HFFc6 (cell line): ENCODE measurements at places on chromosomes 6 and 20. TPM values are rescaled to one million over a fixed set of nuclear protein-coding genes. Genes with fewer than 3 reads are reported as not detected.

- no peaks in the 10 kb centered on the region for H3K4me1 ChIP-seq
- no peak overlapping the region for H3K27ac ChIP-seq
- H3K36me3 ChIP-seq, result peaks cover 7% of the 10 kb centered on the region; the same call in 1 of the 2 replicates
- H3K27me3 ChIP-seq, result peaks cover 4% of the 10 kb centered on the region
- no peak overlapping the region for H3K4me3 ChIP-seq
These were observed 258.7 kb downstream of the LRFN2 start for GRCh38 chr6:40328386-40328985.

- H3K27me3 ChIP-seq, result peaks cover 2% of the 10 kb centered on the region
- no peaks in the 10 kb centered on the region for H3K36me3 ChIP-seq
- no peak overlapping the region for H3K4me3 ChIP-seq
- no peak overlapping the region; the same call in 1 of the 2 replicates for H3K27ac ChIP-seq
- peaks cover 9% of the 10 kb centered on the region; the same call in 1 of the 2 replicates for H3K4me1 ChIP-seq
- no peak for DNase-seq
These were observed 29.9 kb upstream of the PNRC1 start for GRCh38 chr6:89050697-89051096.

- peaks cover 6% of the 10 kb centered on the region; the same call in 1 of the 2 replicates for H3K36me3 ChIP-seq
- no peak overlapping the region for H3K4me3 ChIP-seq
- no peak overlapping the region for H3K27ac ChIP-seq
- H3K27me3 ChIP-seq, result peaks cover 4% of the 10 kb centered on the region
These were observed 1.8 kb downstream of the PCSK2 start for GRCh38 chr20:17228624-17229061.

GRCh38 chr20:54227751-54228150, 19.9 kb downstream of the PFDN4 start:
- no peak overlapping the region for H3K27ac ChIP-seq
- DNase-seq, result no peak
- H3K27me3 ChIP-seq, result no peaks in the 10 kb centered on the region; the same call in 1 of the 2 replicates
- H3K36me3 ChIP-seq, result no peaks in the 10 kb centered on the region

DNA sequence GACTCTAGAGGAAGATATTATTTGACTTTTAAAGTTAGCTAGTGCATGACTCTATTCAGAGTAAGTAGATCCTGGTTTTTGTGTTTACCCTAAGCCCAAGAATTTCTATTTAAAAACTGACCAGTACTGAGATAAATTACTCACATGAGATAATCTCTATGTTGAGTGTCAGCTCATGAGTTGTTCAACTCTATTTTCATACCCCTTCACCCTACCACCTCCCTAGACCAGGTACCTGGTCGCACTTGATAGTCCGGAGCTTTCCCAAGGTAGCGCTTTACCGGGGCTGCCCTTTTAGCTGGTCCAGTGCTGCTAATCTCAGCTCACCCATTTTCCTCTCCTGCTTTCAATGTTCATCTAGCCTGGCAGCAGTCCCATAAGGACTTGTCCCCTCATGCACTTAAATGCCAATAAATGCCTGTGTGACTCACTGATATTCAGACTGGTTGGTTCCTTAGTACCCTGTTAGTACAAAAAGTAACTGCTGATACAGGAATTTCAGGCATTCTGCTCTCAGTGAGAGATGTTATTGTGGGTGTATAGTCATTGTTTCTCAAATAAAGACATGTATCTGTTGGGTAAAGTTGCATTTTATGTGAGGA, 503.9 kb downstream of the ADGRB3 start:
- no peak overlapping the region for H3K27ac ChIP-seq
- H3K36me3 ChIP-seq, result no peaks in the 10 kb centered on the region
- DNase-seq, result no peak
- H3K4me1 ChIP-seq, result no peaks in the 10 kb centered on the region
- H3K4me3 ChIP-seq, result no peak overlapping the region

- no peaks in the 10 kb centered on the region for H3K36me3 ChIP-seq
- no peak overlapping the region for H3K4me3 ChIP-seq
- H3K27me3 ChIP-seq, result peaks cover 51% of the 10 kb centered on the region
- no peak overlapping the region for H3K27ac ChIP-seq
These were observed 57.2 kb downstream of the CTCFL start for GRCh38 chr20:57467742-57468141.

DNA sequence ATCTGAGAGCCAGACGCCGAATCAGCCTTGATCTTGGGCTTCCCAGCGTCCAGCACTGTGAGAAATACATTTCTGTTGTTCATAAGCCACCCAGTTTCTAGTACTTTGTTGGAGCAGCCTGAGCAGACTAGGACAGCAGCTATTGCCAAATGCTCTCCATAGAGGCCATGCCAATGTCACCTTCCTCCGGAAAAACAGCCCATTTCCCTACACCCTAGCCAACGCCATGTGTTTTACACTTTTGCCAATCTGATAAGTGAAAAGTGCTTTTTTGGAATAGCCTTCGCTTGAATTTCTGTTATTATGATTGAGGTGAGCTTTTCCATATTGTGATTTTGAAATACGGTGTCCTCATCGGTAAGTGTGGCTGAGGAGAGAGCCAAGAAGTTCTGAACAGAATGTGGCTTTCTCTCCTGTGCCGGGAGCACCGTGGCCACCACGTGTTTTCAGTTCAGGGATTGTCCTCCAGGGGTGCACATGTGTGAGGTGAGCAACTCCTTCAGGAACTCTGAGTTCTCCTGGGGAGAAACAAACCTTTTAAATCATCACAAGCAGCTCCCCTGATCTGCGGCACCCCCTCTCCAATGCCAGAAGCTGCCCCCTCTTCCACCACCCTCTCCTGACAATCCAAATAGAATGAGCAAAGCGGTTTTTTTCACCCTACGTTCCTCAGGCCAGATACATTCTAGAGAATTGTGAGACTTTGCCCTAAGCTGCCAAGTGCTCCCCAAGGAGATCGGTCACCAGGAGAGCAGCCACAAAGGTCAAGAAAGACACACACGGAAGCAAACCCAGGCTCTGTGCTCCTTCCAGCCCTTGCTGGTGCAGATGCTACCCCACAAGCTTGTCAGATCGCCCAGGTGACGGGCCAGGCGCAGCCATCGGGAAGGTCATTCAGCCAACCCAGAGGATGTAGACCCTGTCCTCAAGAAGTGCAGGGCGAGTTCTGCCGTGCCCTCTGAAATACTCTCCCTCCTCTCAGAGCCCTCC, 36.0 kb downstream of the TAF8 start:
- no peaks in the 10 kb centered on the region for H3K36me3 ChIP-seq
- H3K4me3 ChIP-seq, result no peak overlapping the region
- H3K27me3 ChIP-seq, result peaks cover 3% of the 10 kb centered on the region; the same call in 1 of the 2 replicates
- H3K27ac ChIP-seq, result no peak overlapping the region

- H3K36me3 ChIP-seq, result no peaks in the 10 kb centered on the region
- DNase-seq, result no peak
- H3K27ac ChIP-seq, result no peak overlapping the region
- H3K27me3 ChIP-seq, result peaks cover 29% of the 10 kb centered on the region
- H3K4me3 ChIP-seq, result no peak overlapping the region
These were observed 15.7 kb upstream of the NTSR1 start for GRCh38 chr20:62692801-62693523.

Gene ZC2HC1B
- total RNA-seq, result not detected in 2 replicates

Gene GSTA2
- not detected in 3 replicates for total RNA-seq
